ENCODE measurements at places on chromosomes 12 and 14.

GRCh38 chr14:81153187-81153586, 67.6 kb downstream of the GTF2A1 start:
- no peak for DNase-seq

GRCh38 chr12:21507849-21508248, 6.3 kb downstream of the GOLT1B start:
- DNase-seq, result no peak

DNA sequence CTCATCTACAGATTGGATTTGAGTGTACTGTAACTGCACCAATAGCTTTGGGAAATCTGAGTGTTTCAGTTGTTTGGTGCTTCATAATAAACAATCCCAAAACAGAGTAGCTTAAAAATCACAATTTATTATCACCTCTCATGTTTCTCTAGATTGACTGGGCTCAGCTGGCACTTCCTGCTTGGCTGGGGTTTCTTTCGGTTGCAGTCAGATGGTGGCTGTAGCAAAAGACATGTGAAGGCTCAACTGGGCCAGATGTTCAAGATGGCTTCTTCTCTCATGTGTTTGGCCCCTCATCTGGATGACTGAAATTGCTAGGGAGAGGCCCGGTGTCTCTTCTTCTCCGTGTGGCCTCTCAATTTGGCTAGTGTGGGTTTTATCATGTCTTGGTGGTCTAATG, 12.1 kb upstream of the BMP4 start:
- DNase-seq, result no peak

DNA sequence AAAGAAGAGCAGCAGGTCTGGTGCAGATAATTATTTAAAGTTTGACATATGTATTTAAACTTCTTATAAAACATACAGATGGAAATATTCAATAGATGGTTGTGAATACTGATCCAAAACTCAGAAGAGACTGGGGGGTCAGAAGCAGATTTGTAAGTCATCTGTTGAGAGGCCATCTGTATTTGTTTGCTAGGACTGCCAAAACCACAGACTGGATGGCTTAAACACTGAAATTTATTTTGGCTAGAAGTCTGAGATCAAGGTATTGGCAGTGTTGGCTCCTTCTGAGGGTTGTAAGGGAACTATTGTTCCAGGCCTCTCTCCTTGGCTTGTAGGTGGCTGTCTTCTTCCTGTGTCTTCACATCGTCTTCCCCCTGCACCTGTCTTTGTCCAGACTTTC, 153.9 kb downstream of the LRRK2 start:
- DNase-seq, result no peak

DNA sequence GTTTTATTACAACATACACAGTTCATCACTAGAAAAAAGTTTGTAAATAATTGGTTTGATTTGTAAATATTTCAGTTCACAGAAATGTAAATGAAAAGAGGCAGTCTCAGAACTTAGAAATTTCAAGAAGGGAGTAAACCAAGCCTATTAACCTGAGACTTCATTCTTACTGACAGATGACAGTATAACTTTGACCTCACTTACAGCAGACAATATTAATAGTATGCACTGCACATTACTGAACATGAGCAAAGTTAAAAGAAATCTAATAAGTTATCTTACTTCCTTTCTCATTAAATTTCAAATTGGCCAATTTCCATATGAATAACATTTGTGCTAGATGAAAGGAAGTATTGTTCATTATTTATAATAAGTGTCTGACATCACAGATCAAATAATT, 235.8 kb downstream of the SLC6A15 start:
- DNase-seq, result no peak

DNA sequence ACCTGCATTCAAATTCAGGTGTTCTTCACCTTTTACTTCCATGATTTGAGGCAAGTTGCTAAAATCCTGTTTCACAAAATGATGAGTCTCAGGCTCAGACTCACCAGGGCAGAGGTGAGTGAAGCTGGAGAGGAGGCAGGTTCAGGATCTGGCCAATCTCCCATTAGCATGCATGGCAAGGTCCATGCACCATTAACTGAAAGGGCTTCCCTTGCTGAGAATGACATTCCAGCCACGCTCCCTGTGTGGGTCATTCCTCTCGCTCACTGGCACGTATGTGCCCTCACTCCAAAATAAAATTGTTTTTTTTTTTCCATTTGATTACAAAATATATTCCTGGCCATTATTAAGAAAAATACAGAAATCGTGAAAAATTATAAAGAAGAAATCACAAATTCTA, 257.6 kb downstream of the C12orf75 start:
- DNase-seq, result no peak

GRCh38 chr12:86723326-86723725, 467.1 kb upstream of the MGAT4C start:
- no peak for DNase-seq

DNA sequence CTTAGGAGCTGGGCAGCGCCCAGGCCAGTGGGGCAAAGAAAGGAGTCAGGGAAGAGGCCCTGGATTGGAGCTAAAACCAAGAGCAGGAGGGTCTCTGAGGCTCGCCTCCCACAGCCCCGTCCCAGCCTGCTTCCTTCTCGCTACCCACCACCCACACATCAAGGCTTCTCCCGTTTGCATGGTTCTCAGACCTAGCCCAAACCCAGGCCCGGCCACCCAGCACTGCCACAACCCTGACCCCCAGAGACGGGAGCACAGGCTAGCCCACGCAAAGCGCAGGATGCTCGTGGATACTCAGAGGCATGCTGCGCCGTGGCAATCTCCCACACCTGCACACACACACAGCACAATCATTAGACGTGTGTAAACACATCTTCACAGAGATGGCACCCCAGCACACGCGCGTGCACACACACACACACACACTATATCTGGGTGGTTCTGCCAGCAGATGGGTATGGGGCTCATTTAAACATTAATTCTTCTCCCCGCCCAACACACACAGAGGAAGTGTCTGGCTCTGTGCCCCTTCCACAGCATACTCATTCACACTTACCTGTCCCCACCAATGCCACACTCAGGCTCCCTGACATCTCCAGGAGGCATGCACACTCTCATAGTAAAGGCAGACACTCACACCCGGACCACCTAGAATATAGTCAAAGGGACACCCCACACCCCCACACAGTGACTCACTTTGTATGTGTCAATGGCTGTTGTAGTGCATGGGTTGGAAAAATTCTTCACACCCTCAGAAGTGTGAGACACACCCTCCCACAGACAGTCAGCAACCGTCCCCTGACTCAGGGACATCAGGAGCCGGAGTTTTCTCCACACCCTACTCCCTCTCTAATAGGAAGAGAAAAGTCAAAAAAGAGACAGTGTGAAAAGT, 1.1 kb downstream of the CARMIL3 start:
- peak; percentile 46 for DNase-seq

DNA sequence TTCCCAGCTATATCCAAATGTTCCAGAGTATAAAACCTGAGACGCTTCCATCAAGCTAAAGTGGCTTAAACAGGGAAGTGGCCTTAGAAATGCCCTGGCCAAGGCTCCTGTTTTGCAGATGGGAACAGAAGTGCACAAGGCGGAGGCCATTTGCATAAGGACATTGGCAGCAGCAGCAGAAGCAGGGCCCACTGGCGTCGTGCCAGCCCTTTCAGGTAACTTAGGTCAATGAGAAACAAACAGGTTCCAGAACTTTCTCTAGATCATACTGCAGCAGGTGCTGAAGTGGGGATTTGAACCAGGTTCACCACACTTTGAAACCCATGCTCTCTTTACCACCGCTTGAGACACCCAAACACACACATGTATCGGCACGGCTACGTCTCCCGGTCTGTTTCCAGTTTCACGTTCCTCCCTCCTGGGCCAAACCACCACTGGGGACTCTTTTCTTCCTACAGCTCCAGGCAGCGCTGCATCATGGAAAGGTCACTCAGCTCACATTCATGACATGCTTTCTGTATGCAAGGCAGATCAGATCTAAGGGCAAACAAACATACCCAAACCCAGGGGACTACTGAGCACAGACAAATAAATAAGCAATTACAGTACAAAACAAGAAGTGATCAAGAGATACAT, 46.0 kb upstream of the PLEKHG6 start:
- DNase-seq, result no peak

DNA sequence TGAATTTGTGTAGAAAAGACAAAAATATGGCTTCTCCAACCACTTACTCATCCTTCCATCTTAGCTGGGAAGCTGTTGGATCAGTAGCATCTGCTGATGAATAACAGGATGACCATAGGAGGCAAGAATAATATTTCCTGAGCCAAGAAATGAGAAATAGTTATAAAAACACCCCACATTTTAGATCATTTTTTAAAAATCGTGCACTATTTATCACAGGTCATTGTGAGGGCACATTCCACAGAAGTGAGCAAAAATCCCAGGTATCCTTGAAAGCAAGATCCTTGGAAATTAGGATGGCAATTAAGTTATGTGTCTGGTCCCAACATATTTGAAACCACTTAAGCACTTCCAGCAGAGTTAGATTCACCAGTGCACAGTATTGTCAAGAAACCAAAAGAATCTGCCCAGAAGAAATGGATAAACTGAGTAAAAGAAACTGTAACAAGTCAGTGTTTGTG, 8.4 kb downstream of the FAR2 start:
- no peak for DNase-seq

DNA sequence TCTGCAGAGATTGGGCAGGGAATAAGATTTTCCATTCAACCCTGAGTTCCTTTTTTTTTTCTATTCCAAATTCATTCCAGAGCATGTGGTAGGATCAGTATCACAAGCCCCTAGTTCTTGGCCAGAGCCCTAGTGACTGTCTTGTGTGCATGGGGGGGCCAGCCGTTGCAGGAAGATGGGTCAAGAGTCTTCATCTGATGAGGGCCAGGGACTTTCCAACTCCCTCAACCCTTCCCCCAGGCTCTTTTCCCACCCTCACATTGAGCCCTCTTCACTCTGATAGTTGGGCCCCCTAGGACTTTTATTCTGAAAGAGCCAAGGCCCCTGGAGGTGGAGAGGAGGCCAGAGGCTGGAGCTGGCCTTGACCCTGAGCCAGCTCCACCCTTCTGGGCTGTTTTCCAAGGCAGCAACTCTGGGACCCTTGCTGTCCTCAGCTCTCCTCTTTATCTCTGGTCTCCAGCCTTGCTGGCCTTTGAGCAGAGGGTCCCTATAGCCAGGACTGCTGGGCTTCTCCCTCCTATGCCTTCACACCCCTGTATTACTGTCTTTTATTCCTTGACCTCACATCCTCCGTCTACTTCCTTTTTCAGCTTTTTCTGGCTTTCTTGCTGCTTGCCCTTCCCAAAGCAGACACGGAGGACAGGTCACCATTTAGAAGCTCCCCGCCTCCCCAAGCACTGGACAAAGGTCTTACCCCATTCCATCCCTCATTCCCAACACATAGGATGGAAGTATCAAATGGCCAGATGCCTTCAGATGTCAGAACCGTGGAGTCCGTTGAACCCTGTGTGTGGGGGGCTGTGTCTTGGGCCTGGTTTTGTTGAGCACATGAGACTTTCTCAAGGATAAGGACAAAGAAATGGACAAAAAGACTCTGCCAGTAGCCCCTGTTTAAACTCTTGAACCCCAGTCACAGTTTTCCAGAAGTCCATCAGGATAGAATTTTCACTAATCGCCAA, 5.6 kb downstream of the RBP5 start:
- DNase-seq, result no peak

GRCh38 chr12:63814146-63814772, 30.2 kb upstream of the SRGAP1 start:
- DNase-seq, result no peak

DNA sequence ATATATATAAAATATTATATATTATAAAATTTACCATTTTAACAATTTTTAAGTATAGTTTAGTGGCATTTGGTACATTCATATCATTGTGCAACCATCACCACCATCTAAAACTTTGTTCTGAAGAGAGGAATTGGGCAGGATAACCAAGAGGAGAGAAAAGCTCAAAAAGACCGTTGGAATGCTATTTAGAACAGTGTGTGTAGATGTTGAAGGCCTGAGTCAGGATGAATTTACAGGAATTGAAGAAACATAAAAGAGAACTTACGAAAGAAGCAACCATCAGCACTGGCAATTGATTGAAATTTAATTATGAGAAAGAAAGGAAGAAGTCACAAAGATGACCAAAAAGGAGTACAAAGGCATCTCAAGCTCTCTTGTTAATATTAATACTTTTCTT, 196.9 kb upstream of the PWP1 start:
- DNase-seq, result no peak

DNA sequence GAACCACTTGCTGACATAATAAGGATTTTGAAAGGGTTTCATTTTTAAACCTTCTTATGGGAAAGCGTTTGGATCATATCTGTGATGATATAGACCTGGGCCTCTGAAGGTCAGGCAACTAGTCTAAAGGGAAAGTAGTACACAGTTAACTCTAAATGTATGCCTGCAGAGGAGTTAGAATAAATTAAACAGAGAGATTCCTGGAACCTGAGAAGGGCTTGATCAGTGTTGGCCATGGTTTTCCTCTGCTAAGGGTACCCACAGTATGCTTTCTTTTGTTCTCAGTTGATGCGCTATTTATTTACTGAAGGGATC, 14.4 kb upstream of the POLR3B start:
- DNase-seq, result no peak

DNA sequence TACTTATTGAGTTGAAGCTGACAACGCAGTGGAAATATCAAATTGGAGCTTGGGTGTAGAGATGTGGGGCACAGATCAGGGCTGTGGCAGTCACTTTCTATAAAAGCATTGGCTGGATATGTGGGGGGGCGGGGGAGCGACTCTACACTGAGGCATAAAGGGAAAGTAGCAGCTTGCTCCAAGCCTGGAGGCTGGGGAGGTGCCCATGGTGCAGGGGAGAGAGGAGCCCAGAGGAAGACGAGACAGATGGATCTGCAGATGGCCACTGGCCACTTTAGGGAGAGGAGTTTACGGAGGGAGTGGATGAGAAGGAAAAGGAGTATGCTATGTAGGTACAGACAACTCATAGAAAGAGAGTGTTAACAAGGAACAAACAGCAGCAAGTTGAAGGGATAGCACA, 13.5 kb upstream of the NGB start:
- no peak for DNase-seq

GRCh38 chr12:104998423-104999346, 12.6 kb downstream of the NOPCHAP1 start:
- DNase-seq, result no peak

DNA sequence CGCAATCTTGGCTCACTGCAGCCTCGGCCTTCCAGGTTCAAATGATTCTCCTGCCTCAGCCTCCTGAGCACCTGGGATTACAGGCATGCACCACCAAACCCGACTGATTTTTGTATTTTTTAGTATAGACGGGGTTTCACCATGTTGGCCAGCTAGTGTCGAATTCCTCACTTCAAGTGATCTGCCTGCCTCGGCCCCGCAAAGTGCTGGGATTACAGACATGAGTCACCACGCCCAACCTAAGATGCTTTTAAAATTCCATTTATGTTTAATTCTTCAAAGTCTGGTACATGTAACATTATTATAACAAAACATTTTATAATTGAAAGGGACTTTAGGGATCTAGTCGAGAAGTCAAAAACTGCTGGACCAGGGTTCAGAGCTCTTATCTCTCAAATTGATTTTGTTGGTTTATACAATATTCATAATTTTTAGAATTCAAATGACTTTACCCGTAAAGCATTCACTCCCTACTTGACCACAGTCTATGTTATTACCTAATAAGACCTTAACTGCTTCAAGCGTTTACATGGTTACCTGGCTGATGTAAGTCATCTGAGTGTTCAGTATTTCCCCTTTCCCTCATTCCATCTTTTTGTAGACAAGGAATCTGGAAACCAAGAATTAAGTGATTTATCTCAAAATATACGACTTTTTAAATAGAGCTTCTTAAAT, 28.2 kb downstream of the RAP1B start:
- no peak for DNase-seq

All from activated CD4-positive, alpha-beta T cell treated with anti-CD3 and anti-CD28 coated beads, Interleukin-2, amount 50 U/mL, for 4 hours (primary cell).